CD4-positive, alpha-beta T cell treated with Interleukin-15 for 1 hour (primary cell): ENCODE measurements at places on chromosomes 12 and 14.

DNA sequence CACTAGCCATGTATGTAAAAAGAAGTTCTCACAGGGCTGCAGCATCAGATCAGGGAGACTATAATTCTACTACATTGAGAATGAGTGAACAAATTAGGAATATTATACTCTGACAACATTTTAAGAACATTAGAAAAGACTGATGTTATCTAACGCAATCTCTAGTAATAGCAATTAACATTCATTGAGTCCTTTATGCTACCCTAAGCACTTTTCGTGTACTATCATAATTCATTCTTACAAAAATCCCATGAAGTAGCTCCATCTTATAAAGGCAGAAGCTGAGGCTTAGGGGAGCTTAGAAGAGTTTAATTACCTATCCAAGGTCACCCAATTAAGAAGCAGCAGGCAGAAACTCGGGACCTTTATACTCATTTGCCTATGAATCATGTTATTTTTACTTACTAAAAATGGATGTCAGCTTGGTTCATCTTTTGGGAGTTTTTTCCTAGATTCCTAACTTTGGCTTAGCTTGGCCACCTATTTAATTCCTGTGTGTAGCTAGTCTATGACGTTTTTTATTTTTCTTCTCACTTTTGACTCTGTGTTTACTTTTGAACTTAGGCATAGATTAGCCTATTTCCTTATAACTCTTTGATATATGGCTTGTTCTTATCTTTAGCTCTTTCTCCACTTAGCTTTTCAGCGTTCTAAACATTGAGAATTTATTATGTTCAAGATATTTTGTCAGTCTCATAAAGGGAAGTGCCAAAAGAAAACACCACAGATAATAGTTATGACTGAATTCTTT, 333.5 kb upstream of the DCN start:
- DNase-seq, result no peak

GRCh38 chr12:107435520-107435919, 250.1 kb upstream of the PWP1 start:
- no peak for DNase-seq

DNA sequence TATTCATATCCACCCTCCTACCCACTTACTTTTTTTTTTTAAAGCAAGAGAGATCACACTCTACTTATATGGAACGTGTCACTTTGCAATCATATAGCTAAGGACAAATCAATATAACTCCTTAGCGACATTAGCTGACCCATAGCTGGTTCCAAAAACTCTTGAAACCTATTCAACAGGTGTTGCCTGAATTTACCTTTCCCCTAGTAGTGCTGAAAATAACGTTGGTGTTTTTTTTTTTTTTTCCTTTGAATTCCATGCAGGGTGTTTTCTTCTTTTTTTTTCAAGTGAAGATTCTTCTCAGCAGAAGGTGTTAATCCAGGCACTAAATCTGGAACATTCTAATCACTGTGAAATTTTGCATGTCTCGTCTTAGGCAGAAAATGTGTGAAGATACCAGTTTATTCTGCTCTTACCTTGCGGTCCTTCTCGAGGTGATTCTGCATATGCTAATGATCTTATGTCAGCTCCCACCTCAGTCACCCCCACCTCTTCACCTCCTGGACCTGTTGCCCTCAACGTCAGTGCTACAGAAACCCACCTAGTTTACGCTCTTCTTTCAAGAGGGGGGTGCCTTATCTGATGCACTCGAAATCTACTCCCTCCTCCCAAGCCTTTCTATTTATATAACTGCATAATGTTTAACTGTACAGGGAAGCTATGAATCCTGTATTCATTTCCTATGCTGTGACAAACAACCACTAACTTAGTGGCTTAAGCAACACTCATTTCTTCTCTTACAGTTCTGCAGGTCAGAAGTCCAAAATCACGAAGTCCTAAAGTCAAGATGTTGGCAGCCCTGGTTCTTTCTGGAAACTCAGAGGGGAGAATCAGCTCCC, 7.1 kb upstream of the VPS37B start:
- no peak for DNase-seq

DNA sequence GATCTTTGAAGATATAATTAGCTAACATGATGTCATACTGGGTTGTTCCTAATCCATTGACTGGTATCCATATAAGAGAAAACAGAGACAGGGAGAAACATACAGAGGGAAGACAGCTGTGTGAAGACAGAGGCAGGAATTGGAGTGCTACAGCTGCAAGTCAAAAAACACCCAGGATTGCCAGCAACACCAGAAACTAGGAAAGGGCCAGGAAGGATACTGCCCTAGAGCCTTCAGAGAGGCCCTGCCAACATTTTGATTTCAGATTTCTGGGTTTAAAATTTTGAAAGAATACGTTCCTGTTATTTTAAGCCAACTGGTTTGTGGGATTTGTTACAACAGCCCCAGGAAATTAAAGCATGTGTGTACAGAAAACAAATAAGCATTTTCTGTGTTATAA, 473.7 kb upstream of the FLRT2 start:
- DNase-seq, result no peak

- DNase-seq, result no peak
Observed at GRCh38 chr12:25155022-25155576, 39.9 kb downstream of the DNAI7 start.

DNA sequence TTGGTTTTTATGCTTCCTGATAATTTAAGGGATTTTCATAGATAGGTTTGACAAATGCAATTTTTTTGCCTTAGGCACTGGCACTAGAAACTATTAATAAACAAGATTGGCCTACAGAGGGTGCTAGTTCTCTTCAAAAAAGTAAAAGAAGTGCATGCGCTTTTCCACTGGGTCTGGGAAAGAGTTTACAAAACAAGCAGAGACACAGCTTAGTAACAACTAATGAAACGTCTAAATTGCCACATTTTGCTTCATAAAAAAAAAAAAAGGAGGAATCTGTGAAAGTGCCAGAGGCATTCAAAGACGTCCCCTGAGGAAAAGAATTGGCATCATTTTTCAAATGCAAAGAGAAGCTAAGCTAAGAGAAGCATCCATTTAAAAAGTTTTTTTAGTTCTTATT, 58.3 kb upstream of the EEA1 start:
- no peak for DNase-seq

GRCh38 chr12:131223791-131224225, 270.1 kb downstream of the ADGRD1 start:
- no peak for DNase-seq

- no peak for DNase-seq
Observed at GRCh38 chr12:71392521-71393145, 47.0 kb upstream of the LGR5 start.
